Activated T-cell treated with anti-CD3 and anti-CD28 coated beads, Interleukin-2, amount 50 U/mL, for 48 hours (primary cell): ENCODE measurements at places on chromosomes 2 and 18.
A peak's percentile ranks its signal among the peaks of the same experiment; 100 is the strongest.

DNA sequence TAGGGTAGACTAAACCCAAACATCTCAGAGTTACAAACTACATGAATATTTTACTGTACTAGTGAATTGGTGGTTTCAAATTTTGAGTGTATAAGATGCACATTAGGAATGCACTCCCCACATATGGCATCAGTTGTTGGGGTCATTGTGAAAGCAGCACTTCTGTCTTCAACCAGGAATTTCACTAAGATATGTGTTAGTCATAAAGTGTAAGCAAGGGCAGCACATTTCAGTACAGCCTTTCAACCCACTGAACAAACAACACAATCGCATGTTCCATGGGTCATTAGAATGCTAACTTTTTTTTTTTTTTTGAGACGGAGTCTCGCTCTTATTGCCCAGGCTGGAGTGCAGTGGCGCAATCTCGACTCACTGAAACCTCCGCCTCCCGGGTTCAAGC, 164.1 kb upstream of the MAP2 start:
- DNase-seq = no peak

- DNase-seq = no peak
These were observed 209.2 kb downstream of the MYT1L start for GRCh38 chr2:2121887-2122286.

- DNase-seq = no peak
These were observed 344.9 kb downstream of the LPIN1 start for GRCh38 chr2:12091201-12091806.

DNA sequence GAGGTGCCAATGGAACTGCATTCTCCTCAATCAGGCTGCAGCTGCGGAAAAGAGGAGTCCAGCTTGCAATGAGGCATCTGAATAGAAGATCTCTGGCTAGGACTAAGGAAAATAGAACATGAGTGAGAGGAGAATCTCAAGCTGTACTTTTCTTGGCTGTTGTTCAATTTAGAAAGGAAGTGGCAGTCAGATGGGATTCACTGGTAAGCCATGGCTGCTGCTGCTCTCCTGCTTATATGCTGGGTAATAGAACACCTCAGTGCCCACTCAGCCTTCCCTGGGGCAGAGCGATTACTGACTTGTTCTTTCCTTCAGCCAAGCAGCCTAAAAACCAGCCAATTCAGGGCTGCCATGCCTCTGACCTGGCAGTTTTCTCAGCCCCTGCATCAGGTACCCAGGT, 17.6 kb upstream of the CHST9 start:
- DNase-seq = no peak

DNA sequence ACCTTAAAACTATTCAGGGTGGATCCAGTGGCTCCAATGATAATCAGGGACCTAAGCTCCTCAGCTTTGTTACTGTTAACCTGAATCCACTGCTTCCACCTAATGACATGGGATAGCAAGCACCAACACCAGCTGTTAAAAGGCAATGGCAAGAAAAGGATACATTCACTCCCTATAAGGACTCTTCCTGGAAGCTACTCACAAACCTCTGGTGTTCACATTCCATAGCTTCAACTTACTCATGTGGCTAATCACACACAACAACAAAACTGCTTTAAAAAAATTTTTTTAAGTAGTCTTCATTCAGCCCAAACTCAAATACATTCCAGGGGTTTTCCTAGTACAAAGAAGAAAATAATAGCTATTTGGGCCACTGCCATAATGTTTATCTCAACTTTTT, 24.5 kb downstream of the ROCK2 start:
- DNase-seq = no peak

DNA sequence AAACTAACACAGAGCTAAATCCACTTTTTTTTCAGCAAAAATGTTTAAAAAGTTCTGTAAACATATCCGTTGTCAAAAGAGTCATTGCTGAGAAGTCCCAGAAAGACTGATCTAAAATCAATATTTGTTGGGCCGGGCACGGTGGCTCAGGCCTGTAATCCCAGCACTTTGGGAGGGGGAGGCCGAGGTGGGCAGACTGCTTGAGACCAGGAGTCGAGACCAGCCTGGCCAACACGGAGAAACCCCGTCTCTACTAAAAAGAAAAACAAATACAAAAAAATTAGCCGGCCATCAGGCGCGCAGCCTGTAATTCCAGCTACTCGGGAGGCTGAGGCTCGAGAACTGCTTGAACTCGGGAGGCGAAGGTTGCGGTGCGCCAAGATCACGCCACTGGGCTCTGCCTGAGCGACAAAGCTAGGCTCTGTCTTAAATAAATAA, 1.4 kb downstream of the OLA1 start:
- DNase-seq = no peak

DNA sequence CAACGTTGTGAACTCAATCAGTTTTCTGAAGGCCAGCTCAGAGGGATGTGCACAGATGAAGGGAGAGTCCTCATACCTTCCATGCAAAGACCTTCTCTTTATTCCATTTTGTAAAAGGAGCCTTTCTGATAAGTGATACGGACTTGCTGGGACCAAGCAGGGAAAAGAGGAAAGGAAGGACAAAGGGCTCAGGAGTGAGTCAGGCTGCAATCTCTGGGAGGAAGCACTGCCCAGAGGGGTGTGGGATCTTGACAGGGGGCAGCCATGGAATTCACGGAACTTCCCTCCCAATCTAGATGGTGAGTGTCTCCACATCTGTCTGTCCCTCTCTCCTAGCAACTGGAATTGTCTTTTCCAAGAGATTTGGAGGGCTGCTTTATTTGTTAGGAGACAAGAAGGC, 281.4 kb upstream of the CELF4 start:
- DNase-seq = no peak

DNA sequence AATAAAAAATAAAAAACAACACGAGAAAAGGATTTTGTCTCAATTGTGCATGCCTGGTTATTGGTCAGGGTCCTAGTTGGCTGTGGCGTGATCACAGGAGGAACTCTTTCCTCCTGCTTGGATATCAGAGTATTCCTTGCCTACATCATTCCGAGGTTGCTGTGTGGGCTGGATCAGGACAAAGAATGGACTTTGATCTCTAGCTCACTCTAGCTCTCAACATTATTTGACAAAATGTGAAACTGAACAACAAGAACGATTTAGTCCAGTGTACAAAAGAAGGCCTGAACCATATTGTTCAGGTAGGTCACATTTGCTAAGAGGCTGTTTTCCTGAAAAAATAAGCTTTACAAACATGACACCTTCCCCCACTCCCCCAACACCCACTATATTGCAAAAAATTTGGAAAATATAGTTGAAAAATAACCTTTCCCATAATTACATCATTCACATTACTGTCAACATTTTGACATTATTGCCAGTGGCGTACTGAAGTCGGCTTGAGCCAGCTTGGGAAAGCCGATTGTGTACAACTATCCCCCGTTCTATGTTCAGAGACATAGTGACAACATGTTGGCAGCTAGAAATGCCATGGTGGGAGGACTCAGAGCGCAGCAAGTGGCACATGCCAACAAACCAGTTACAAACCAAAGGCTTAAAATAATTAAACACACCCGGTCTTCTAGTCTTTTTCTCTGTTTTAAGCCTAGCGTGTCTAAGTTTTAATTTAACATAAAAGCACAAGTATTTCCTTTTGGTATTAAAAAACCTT, 179.0 kb downstream of the LPIN1 start:
- no peak for DNase-seq

- DNase-seq = peak; percentile 30
These were observed 14.5 kb upstream of the ZBTB14 start for GRCh38 chr18:5309888-5310470.

DNA sequence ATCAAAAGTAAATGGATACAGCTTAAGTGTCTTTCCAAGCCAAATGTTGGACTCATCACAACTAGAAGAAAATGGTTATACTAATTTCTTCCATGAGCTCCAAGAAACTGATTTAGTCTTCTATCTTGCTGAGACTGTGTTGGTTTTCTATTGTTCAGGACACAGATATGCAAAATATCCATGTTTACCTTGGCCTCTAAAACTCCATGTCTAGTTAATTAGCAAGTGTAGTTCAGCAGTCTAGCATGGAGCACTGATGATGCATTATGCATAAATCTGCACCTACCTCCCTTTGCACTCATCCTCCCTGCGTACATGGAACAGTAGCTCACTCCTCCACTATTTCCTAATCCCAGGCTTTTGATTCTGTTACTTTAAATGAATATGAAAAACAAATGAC, 731.4 kb upstream of the CHAC2 start:
- no peak for DNase-seq

DNA sequence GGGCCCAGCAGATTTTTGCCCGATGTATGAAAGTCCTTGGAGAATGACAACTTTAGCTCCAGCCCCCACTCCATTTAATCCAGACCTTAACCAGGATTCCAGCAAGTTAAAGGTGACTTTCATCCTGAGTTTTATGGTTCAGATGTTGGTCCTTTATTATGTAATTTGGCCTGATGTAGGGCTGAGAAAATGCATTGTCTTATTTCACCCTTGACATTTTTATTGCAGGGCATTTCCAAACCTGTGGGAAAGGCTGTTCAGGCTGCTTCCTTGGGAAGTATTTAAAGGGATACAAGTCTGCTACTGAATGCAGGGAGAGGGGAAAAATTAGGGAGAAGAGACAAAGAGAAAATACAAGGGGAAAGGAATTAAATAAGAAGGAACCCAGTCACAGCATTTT, 48.8 kb downstream of the ASB1 start:
- no peak for DNase-seq

- DNase-seq = no peak
These were observed 90.6 kb downstream of the PLEKHM3 start for GRCh38 chr2:207934720-207935119.

DNA sequence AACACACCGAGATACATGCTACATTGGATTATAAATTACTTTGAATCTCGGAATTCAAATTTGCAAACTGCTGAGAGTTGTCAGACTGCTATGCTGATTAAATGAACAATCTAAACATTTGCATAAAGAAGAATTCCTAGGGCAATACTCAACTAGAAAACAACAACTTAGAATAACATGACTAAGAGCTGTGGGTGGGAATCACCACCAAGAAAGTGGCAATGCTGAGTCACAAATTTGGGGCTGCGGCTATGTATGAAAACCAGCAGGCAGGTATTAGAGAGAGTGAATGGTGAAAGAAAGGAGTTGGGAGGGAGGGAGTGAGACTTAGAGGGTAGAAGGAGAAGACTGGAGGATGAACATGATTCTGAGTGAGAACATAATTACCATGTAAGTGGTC, 559.5 kb downstream of the PIK3C3 start:
- no peak for DNase-seq

DNA sequence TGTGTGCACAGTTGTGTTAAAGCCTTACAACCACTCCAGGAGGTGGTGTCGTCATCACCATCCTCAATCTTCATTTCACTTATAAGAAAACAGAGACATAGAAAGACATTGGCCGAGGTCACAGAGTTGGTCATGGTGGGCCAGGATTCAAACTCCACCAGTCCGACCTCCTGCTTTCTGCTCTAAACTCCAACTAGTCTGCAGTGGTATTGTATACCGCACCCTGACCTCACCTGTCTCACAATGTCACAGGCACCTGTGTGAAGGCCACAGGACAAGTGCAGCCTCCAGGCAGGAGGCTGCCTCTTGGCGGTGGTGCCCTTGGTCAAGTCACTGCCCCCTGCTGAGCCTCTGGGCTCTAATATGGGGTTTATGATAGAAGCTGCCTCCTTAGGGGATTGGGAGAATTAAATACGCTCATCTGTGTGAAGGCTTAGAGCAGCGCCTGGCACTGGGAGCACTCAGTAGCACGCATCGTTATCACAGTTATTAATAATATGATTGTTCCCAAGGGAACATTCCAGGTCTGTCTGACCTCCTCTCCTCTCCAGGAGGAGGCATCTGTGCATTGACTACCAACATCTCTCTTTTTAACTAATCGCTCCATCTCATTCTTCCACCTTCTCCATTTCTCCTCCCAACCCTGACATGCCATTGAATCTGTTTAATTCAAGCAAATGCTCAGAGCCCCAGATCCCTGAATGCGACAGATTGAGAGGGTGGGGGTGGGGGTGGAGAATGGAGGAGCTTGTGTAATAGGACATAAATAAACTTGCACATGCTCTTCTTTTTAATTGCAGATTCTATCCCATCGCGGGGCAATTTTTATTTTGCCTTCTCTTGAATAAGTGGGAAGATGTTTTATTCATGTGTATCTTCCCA, 112.7 kb downstream of the MCFD2 start:
- no peak for DNase-seq

DNA sequence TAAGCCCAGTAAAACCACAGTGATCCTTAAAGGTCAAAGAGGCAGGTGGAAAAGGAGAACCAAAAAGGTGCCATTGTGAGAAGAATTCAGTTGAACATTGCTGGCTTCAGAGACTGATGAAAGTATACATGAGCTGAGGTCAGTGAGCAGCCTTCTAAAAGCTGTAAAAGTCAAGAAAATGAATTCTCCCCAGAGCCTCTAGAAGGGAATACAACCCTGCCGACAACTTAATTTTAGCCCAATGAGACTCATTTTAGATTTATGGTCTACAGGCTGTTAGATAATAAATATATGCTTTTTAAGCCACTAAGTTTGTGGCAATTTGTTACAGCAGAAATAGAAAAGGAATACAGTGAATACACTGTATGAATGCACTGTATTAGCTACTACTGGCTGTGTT, 911.4 kb downstream of the TRIB2 start:
- no peak for DNase-seq

GRCh38 chr2:223057569-223057968, 5.6 kb downstream of the KCNE4 start:
- no peak for DNase-seq

DNA sequence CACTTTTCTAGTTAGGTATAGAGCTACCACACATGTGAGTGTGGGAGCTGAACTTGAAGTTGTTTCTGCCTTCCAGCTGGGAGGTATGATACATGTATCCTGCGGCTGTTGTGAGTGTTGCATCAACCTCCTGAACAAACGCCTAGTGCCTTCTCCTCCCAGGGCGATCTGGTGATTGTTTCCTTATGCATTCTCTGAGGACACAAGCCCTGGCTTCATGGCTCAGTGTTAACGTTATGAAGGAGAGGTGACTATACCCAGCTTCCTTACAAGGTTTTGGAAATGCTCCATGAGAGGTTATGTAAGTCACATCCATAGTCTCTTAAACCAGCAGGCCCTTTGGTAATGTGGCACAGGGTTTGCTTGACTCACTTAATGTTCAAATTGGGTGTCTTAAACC, 64.9 kb downstream of the SPRED2 start:
- DNase-seq = no peak

GRCh38 chr2:86787736-86788135, 3.0 kb downstream of the CD8A start:
- no peak for DNase-seq

DNA sequence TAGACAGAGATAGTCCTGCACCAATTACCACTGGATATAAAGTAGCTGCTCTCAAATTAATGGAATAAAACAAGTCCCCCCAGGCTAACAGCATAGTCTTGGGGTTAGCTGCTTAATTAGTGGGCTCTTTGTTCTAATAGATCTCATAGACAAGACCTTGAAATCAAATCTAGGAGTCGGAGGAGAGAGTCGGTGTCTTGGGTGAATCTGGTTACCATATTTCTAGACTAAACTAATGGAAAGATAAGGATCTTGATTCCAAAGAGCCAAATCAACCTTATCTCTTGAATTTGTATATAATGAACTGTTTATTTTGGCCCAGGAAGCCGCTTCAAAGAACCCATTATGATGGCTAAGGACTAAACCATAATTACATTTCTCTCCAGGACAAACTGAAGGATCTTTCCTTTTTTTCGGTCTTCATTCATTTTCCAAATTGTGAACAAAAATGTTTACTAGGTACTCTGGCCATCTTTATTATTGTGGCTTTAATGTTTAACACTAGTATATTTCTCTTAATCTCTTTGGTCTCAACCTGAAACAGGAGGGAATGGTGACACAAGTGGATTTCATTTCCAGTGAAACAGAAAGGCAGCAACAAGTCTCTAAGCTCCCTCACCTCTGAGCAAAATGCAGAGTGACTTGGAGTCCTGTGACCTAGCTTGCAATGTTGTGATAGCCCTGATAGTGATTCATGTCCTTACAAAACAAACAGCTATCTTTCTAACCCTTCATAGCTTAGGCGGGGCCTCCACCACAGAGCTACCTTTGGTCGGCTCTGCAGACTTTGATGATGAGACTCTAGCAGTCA, 137.9 kb upstream of the PARD3B start:
- no peak for DNase-seq
